ENCODE measurements at places on chromosomes 11 and 22.

DNA sequence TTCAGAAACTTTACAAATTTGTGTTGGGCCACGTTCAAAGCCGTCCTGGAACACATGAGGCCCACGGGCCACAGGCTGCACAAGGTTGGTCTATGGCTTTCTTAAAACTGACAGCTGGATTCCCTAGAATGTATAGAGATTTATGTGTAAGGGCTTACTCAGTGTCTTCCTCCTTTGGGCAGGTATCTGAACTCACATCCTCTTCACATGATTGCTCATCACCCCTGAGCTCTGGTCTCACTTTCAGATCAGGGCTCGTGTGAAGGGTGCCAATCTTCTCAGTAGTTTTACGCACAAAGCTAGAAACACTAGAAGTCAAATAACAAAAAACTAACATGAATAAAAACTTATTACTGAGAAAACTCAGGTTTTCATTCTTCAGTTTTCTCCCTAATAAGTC is 27.1 kb downstream of the HPS5 start:
- no peak for DNase-seq
- no peaks in the 10 kb centered on the region for H3K4me1 ChIP-seq
- H3K4me3 ChIP-seq, result no peak overlapping the region

- DNase-seq, result peak; percentile 26
- no peak overlapping the region for H3K27ac ChIP-seq
- no peaks in the 10 kb centered on the region for H3K4me1 ChIP-seq
- H3K4me3 ChIP-seq, result no peak overlapping the region
These were observed 33.0 kb upstream of the P2RY2 start for GRCh38 chr11:73184953-73185671.

GRCh38 chr11:122093731-122094275 is 22.2 kb downstream of the BLID start:
- no peak overlapping the region for H3K27ac ChIP-seq
- peaks cover 6% of the 10 kb centered on the region for H3K27me3 ChIP-seq
- DNase-seq, result no peak
- no peaks in the 10 kb centered on the region for H3K4me1 ChIP-seq
- H3K4me3 ChIP-seq, result no peak overlapping the region

- H3K4me3 ChIP-seq, result no peak overlapping the region
- no peaks in the 10 kb centered on the region for H3K4me1 ChIP-seq
- H3K27me3 ChIP-seq, result peaks cover 26% of the 10 kb centered on the region
- DNase-seq, result no peak
- no peaks in the 10 kb centered on the region for H3K36me3 ChIP-seq
These were observed 335.3 kb downstream of the CTTN start for GRCh38 chr11:70733327-70734325.

- peaks cover 19% of the 10 kb centered on the region for H3K4me1 ChIP-seq
- H3K4me3 ChIP-seq, result peak overlapping the region; percentile 91
- DNase-seq, result no peak
- peaks cover 26% of the 10 kb centered on the region for H3K36me3 ChIP-seq
These were observed 566 bp downstream of the INTS4 start for GRCh38 chr11:77993902-77994301.

DNA sequence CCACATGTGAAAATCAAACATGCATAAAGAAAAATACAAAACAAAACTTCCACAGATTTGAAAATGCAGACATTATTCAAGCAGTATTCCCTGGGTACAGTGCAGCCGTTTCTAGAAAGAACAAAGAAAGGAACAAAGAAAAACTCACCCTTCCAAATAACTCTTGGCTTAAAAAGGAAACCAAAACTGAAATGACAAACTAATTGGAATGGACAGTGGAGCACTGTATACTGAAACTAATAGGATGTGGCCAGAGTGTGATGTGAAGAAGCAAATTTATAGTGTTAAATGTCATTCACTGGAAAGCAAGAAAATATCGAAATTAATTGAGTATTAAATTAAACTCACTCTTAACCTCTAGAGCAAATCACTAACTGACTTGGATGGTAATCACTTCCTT is 55.4 kb downstream of the QSER1 start:
- H3K27me3 ChIP-seq, result no peaks in the 10 kb centered on the region
- H3K4me3 ChIP-seq, result no peak overlapping the region
- no peaks in the 10 kb centered on the region for H3K4me1 ChIP-seq
- H3K36me3 ChIP-seq, result peaks cover 6% of the 10 kb centered on the region
- DNase-seq, result no peak

- H3K4me1 ChIP-seq, result peaks cover 16% of the 10 kb centered on the region
- no peak overlapping the region for H3K27ac ChIP-seq
- H3K36me3 ChIP-seq, result peaks cover 6% of the 10 kb centered on the region
These were observed 269.1 kb downstream of the TBC1D22A start for GRCh38 chr22:47031628-47031915.

GRCh38 chr11:112167145-112167544 is at the start of gene TEX12:
Gene TEX12 (plus strand): TSS chr11:112167372. CDS start chr11:112169269, 1,897 bp downstream.
- no peak within 1 kb of the TSS for H3K27ac ChIP-seq
- DNase-seq, result no peak
- no peak within 1 kb of the TSS for H3K4me3 ChIP-seq
- peaks cover 7% of the 10 kb centered on the region for H3K27me3 ChIP-seq

DNA sequence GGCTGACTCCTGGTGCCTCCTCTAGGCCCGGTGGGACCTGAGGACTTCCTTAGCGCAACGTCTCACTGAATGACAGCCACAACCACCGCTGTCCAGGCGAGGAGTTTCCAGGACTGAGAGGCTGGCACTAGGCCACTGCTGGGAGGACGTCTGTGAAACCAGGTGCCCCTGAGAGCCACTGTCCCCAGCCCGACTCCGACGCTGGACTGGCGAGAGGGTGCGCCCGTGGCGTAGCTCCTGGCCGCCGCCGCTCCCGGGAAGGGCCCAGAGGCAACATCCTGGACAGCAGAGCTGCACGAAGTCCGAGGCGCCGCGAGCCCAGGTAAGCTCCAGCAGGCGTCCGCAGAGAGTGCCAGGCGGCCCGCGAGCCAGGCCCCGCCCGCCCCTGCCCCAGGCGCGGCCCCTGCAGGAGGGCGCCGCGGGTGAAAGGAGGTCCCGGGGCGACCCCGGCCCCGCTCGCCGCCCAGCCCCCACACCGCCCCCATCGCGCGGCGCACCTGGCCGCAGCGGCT is 525 bp downstream of the DGCR2 start:
- peaks cover 20% of the 10 kb centered on the region for H3K36me3 ChIP-seq
- peaks cover 38% of the 10 kb centered on the region for H3K4me1 ChIP-seq
- peak; percentile 6 for DNase-seq

GRCh38 chr11:55707029-55707428 is 45.0 kb downstream of the OR4C6 start:
- no peaks in the 10 kb centered on the region for H3K27me3 ChIP-seq
- H3K27ac ChIP-seq, result no peak overlapping the region
- DNase-seq, result no peak
- H3K4me1 ChIP-seq, result no peaks in the 10 kb centered on the region
- peaks cover 2% of the 10 kb centered on the region for H3K36me3 ChIP-seq
- H3K4me3 ChIP-seq, result no peak overlapping the region

DNA sequence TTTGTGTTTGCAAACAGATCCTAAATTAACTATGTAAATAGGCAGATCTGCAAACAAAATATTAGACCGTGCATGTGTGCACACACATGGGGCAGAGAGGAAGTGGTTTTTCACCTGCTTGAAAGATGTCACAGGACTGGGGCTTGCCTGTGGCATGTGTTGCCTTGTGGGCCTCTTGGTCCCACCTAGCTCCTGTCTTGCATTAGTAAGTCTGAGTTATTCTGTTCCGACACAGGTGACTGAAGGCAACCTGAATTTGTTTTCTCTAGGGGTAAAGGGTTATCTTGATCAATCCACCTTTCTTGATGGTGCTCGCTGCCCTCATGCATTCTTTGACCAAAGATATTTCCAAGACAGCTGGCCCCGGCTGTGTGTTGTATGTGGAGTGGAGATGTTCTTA is 667.5 kb downstream of the NTM start:
- no peaks in the 10 kb centered on the region for H3K4me1 ChIP-seq
- H3K27me3 ChIP-seq, result no peaks in the 10 kb centered on the region
- no peak for DNase-seq
- no peaks in the 10 kb centered on the region for H3K36me3 ChIP-seq
- H3K4me3 ChIP-seq, result no peak overlapping the region

- H3K27ac ChIP-seq, result no peak overlapping the region
- peak; percentile 61 for DNase-seq
- H3K27me3 ChIP-seq, result no peaks in the 10 kb centered on the region
- H3K4me1 ChIP-seq, result no peaks in the 10 kb centered on the region
- H3K36me3 ChIP-seq, result no peaks in the 10 kb centered on the region
These were observed 46.0 kb upstream of the PARVA start for GRCh38 chr11:12331239-12331874.

DNA sequence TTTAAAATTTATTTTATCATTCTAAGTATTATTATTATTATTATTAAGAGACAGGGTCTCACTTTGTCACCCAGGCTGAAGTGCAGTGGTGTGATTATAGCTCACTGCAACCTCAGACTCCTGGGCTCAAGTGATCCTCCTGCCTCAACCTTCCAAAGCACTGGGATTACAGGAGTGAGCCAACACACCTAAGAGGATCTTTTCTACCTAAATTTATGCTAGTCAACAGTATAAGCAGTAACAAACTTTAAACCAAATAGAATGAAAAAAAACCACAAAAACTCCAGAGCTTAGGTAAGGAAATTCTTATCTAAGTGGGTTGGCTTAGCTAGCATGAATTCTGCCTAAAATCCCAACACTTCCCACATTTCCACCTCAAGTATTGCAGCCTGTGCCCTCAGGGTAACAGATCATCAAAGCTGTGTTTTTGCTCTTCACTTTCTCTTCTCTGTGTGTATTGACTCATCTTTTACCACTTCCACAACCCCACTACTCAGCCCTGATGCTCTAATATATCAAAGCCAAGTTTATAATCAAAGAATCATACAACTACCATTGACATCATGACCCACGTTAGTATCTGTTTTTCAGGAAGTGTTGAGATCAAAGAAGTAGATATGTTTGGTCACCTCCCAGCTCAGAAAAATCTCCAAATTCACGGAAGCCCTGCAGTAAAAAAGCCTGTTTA is 93.7 kb upstream of the SPON1 start:
- H3K4me1 ChIP-seq, result peaks cover 12% of the 10 kb centered on the region
- no peak for DNase-seq

DNA sequence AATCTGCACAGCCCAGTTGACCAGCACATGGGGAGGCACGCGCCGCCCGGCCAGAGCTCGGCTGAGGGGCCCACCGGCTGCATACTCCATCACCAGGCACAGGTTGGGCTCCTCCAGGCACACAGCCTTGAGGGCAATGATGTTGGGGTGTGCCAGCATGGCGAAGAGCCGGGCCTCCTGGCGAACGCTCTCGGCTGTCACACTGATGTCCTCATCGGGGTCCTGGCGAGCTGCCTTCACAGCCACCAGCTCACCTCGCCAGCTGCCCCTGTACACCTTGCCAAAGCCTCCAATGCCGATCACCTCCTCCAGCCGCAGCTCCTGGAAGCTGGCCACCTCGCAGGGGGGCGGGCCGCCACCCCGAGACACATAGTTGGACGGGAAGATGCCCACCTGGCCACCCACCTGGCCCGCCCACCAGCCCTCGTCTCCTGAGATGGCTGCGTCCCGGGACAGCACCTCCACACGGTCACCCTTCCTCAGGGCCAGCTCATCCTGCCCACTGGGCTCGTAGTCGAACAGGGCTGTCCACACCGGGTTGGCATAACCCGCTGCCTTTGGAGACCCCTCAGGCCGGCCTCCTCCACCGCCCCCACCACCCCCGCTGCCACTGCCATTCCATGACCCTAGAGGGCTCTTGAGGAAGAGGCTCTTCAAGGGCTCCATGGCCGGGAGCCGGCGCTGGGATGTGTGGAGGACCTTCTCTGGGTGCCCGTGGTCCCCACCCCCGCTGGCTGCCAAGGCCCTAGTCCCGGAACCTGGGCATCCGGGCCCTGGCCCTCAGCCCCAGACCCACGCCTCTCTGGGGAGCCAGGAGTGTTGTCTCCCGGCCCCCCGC is 711 bp downstream of the MAP3K11 start:
- no peaks in the 10 kb centered on the region for H3K27me3 ChIP-seq
- H3K4me3 ChIP-seq, result peak overlapping the region; percentile 94
- H3K4me1 ChIP-seq, result peaks cover 49% of the 10 kb centered on the region
- H3K36me3 ChIP-seq, result peaks cover 48% of the 10 kb centered on the region

- H3K27ac ChIP-seq, result no peak overlapping the region
- no peak overlapping the region for H3K4me3 ChIP-seq
- no peaks in the 10 kb centered on the region for H3K27me3 ChIP-seq
- peaks cover 7% of the 10 kb centered on the region for H3K36me3 ChIP-seq
- DNase-seq, result no peak
These were observed 4.0 kb upstream of the SGSM1 start for GRCh38 chr22:24801901-24802465.

- H3K4me1 ChIP-seq, result no peaks in the 10 kb centered on the region
- H3K27ac ChIP-seq, result no peak overlapping the region
- peaks cover 19% of the 10 kb centered on the region for H3K27me3 ChIP-seq
- H3K36me3 ChIP-seq, result no peaks in the 10 kb centered on the region
- DNase-seq, result no peak
These were observed 103.1 kb downstream of the KIRREL3 start for GRCh38 chr11:126897430-126897829.

DNA sequence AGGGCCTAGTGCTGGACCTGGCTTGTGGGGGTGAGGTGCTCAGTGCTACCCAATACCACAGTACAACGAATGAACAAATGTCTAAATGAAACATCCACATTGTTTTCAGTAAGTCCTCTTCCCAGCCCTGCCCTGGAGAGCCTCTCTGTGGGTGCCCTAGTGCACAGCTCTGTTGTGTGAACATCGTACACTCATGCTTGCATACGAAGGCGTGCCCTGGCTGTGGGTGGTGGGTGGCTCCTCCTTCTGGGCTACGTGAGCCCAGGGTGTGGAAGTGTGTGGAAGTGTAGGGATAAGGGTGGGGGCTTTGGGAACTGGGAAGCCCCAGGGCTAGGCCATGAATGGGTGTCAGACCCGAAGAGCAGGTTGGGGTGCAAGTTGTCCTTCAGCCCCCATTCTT is 592 bp upstream of the NLRX1 start:
- no peaks in the 10 kb centered on the region for H3K27me3 ChIP-seq
- H3K4me1 ChIP-seq, result peaks cover 3% of the 10 kb centered on the region
- no peak for DNase-seq
- peak overlapping the region; percentile 59 for H3K27ac ChIP-seq

DNA sequence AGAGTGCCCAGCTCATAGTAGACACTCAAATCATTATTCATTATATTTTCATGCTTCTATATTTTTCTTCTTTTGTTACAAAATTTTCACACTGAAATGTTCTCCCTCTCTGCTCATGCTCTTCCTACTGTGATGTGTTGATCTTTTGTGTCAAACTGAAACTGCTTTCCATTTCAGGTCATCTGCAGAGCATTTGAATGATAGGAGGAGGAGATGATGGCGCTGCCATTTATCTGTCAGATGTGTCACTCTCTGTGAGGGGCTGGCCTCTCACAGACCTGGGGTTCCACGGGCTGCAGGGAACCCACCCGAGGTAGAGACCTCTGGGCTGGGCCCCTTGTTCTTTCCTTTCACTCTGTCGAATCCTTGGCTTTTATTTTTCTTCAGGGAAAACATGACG is 41.1 kb downstream of the OR10A6 start:
- H3K27ac ChIP-seq, result no peak overlapping the region
- no peak for DNase-seq
- no peaks in the 10 kb centered on the region for H3K36me3 ChIP-seq
- H3K4me3 ChIP-seq, result no peak overlapping the region
- H3K4me1 ChIP-seq, result peaks cover 5% of the 10 kb centered on the region
